IPS DF 19.7 (cell line): ENCODE measurements at places on chromosomes 13 and 19.

- DNase-seq = no peak
Measured at GRCh38 chr13:98828614-98829013, 76.1 kb upstream of the SLC15A1 start.

GRCh38 chr19:3365093-3365835, 1.1 kb upstream of the NFIC start:
- no peak for DNase-seq

DNA sequence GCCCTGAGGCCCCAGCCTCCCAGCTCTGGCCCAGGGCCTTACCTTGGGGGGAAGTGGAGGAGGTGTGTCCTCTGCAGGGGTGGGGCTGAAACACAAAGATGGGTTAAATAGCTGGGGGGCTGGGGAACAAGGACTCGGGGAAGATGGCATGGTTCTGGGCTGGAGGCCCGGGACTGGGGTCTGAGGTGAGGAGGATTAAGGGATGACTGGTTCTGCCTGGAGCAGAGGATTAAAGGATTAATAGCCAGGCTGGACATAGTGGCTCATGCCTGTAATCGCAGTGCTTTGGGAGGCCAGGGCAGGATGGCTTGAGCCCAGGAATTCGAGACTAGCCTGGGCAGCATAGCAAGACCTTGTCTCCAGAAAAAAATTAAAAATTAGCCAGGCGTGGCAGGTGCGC, 11.6 kb downstream of the MAP4K1 start:
- no peak for DNase-seq

DNA sequence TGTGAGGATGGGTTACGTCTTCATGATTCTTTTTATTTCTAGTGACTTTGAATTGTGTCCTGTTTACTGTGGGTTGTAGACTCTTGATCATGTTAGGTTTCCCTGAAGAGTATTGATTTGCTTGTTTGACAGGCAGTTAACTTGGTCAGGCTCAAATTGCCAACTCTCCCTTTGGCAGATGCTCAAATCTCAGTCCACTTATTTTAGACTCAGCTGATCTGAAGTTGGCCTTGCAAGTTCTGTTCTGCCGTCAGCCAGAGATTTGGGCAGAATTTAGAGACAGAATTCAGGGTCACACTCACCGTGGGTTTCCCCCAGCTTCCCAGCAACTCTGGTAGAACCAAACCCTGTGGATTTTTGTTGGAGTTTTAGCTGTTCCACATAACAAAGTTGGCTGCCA, 71.6 kb upstream of the TEX29 start:
- no peak for DNase-seq

GRCh38 chr13:21596722-21597121, 7.2 kb downstream of the MICU2 start:
- no peak for DNase-seq

- no peak for DNase-seq
Measured at GRCh38 chr13:112887151-112887550, 81.9 kb upstream of the MCF2L start.

- DNase-seq = no peak
Measured at GRCh38 chr19:40692212-40692551, 1.7 kb upstream of the NUMBL start.

DNA sequence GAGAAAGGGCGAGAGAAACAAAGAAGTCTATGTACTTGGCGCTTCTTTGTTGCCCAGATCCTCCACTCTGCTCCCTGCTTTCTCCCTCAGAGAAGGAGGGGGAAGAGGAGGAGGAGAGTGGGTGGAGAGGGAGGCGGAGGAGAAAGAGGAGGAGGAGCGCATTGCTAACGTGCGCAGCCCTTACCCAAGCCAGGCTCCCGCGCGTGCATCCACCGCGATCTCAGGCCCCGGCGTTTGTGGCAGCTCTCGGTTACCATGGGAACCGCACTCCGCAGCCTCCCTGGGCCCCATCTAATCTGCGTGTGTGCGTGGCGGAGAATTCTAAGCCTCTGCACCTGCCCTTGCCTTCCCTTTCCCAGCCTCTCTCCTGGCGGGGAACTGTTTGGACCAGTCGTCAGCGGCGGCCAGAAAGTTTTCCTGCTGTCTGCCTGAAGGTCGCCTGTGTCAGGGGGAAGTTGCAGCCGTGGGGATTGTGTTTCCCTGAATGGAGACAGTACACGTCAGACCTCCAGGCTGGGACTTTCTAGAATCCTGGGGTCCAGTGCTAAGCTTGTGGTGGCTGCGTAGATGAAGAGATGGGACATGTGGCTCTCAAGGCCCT, at the start of gene ERICH6B:
Gene ERICH6B (minus strand): TSS at position 239 of the 601 bp plus-strand sequence. CDS start 18,734 bp downstream, outside the sequence.
- peak; percentile 64 for DNase-seq

DNA sequence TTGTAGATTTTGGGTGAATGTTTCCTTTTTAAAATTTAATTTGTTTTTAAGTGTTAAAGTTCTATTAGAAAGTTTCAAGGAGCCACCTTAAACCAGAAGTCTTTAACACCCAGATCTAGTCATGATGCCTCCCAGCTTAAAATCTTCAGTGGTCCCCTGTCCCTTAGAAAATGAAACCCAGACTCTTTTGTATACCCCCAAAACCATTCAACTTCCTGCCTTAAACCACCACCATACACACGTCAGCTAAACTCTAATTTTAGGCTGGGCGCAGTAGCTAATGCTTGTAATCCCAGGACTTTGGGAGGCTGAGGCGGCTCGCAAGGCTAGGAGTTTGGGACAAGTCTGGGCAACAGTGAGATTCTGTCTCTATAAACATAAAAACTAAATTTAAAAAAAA, 37.9 kb downstream of the N4BP2L1 start:
- no peak for DNase-seq

GRCh38 chr13:111031531-111031961, 83.6 kb upstream of the ARHGEF7 start:
- DNase-seq = no peak

- no peak for DNase-seq
Measured at GRCh38 chr13:46683676-46684260, 113.2 kb downstream of the ESD start.

DNA sequence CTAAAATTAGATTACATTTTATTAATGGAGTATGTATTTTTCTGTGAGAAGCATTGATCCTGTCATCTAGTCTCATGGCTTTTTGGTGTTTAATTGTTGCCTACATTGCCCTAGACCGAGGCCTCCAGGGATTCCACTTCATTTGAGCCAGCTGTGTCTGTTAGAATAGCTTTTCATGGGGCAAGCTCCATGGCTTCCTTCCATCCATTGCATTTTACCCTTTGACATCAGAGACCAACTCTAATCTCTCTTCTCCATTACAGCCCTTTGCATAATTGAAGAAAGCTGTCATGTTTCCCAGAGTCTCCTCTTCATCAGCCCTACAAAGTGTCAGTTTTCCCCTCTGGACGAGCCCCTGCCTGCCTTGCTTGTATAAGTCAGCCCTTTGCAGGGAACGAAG, 70.6 kb downstream of the MTUS2 start:
- no peak for DNase-seq

- no peak for DNase-seq
Measured at GRCh38 chr19:29683009-29683408, 17.7 kb downstream of the PLEKHF1 start.

DNA sequence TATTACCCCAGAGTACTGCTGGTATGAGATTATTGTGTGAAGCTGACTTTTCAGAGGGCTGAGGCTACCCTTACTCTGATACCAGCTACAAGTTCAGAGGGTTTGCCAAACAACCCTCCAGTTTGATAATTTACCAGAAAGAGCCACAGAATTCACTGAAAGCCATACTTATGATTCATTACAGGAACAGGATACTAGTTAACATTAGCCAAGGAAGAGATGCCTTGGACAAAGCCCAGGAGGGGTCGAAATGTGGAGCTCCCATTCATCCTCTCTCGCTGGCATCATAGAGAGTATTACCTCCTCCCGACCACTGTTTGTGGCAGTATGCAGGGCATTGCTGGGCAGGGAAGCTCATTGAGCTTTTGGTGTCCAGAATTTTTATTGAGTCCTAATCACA, 364.3 kb downstream of the KCNRG start:
- no peak for DNase-seq

- no peak for DNase-seq
Measured at GRCh38 chr19:55526216-55527196, 10.4 kb downstream of the SBK2 start.

- DNase-seq = no peak
Measured at GRCh38 chr13:29733147-29733611, 117.2 kb downstream of the UBL3 start.

DNA sequence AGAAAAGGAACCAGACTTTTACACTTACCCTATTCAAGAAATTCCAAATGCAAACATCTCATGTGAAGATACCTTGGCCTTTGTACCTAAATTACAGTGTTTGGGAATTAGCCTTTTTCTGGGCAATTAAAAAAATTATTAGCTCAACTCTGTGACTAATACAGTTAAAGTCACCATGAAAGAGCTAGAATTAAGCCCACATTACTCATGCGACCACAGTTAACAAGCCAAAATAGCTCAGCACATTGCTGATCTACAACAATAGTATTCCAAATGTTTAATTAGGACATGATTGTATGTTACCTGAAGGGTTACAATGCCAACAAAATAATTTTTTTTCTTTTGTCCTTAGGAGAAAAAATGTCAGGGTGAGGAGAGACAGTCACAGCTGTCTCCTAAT, 263.6 kb upstream of the GPC6 start:
- DNase-seq = no peak

GRCh38 chr13:50850445-50850844, 7.0 kb upstream of the DLEU7 start:
- DNase-seq = no peak

GRCh38 chr19:39238944-39239343, 5.9 kb downstream of the IFNL3 start:
- no peak for DNase-seq

DNA sequence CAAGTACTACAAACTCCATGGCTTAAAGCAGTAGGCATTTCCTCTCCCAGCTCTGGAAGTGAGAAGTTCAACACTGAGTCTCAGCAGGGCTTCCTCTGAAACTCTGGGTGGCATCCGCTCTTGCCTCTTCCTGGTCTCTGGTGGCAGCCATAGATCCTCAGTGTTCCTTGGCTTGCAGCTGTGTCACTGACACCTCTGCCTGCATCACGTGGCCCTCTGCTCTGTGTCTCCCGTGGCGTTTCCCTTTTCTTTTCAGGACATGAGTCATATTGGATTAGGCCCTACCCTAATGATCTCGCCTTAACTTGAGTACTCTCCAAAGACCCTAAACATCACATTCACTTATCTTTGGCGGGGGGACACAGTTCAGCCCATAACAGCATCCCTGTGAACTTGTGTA, 466.7 kb downstream of the MYO16 start:
- DNase-seq = no peak

- no peak for DNase-seq
Measured at GRCh38 chr13:56864451-56864850, 276.3 kb upstream of the PRR20A start.

- no peak for DNase-seq
Measured at GRCh38 chr13:99185606-99186005, 15.0 kb upstream of the UBAC2 start.
